ENCODE measurements at places on chromosomes 7 and 10.

DNA sequence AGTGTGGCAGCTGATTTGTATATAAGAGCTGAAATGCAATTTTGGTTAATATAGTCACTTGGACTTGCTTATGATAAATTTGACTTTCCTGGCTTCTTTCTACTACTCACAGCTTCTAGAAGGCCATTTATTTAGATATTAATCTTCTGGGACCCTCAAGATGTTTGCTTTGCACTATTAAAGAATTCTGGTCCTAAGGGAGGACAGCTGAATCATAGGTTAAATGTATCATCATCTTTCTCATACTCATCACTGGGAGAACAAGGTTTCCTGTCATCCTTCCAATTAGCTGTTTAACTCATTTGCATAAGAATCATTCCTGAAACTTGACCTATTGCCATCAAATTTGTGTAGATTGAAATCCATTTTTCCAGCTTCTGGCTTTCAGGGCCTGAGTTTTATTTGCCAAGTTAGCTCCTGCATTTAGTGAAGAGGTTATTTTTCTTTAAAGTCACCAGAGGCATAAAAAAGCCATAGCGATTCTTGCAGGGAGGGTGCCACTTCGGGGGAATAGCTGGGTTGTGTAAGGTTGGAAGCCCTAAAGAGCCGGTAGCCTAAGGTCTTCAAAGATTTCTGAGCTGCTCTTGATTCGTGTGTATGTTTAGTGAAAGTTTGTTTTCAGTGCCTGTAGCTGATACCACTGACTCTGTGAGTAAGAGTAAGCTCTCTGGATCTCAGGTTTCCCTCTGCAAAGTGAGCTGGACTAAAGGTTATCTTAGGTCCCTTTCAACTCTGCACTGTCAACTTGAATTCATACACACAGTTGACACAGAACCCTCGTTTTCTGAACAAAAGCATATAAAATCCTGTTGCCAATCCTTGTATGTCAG is 4.3 kb downstream of the MAP3K8 start:
- no peak for DNase-seq

DNA sequence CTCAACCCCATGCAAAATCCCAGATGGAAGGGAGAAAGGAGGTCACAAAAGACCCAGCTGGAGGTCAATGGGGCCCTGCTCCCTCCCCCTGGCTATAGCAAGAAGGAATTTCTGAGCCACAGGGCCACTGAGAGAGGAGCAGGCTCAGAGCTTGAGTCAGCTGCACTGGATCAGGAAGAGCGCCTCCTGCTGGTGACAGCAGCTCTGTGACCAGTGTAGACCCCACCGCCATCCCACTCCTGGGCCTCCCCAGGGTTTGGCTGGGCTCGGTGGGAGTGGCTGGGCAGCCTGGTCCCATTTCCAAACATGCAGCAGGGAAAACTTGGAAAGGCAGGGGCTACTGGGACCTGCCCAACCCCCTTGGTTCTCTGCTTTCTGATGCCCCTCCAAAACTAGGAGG is 31.5 kb upstream of the PRLHR start:
- no peak for DNase-seq

DNA sequence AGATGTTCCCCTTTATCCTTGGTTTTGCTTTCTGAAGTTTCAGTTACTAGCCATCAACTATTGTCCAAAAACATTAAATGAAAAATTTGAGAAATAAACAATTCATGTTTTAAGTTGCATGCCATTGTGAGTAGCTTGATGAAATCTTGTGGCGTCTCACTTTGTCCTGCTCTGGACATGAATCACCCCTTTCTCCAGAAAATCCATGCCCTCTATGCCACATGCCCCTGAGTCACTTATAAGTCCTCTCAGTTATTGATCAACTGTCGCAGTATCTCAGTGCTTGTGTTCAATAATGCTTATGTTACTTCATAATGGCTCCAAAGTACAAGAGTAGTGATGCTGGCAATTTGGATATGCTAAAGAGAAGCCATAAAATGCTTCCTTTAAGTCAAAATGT is 208.0 kb upstream of the FERD3L start:
- no peak for DNase-seq

- DNase-seq, result no peak
These were observed 281.4 kb downstream of the DNAJB6 start for GRCh38 chr7:157618091-157618726.

GRCh38 chr7:12092499-12093130 is 118.5 kb upstream of the TMEM106B start:
- DNase-seq, result no peak

DNA sequence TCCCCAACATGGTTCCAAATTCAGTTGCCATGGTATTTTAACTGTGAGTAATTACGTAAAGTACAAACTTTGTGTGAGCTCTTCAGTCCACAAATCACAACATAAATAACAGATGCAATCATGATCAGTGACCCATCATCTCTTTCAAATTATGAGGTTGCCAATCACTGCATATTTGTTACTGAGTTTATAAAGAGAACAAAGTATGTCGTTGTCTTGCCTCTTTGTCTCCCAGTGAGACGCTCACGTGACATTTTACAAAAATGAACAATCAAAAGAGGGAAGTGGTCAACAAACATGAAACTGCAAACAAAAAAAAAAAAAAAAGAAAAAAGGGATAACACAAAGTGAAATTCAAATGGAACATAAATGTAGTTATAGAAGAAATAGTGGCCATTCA is 122.7 kb upstream of the PDSS1 start:
- no peak for DNase-seq

DNA sequence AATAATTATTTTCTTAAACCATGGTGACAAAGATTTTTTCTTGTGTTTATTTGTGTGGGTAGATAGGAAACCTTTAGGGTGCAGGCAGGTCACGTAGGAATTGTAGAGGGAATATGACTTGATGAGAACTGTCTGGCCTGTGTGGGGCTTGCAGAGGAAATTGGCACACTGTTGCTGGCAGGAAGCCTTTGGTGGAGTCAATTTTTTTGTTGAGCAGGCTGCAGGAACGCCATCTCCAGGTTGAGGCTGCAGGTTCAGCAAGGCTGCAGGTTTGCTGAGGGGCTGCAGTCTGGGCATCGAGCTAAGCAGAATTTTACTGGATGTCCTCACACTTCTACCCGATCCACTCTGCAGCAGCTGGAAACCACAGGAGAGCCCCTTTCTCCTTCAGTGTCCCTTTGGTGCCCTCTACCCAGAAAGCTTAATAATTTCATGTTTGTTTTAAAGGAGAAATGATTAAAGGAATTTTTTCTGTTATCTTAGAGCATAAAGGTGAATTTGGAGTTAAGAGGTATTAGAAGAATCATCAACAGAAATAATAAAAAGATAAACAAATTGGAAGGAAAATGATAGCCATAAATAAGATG is 37.0 kb downstream of the TBC1D12 start:
- DNase-seq, result no peak

GRCh38 chr7:30411897-30412296 is 66.7 kb downstream of the NOD1 start:
- DNase-seq, result no peak

DNA sequence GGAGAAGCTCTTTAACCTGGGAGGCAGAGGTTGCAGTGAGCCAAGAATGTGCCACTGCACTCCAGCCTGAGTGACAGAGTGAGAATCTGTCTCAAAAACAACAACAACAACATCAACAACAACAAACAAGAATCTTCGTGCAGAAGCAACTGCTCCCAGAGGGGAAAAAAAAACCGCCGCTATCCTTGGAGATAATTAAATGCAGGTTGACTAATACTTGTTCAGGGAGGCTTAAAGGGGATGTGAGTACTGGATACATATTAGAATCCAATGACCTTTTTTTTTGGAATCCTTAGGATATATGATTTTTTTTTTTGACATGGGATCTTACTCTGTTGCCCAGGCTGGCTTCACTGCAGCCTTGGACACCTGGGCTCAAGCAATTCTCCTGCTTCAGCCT is 89.6 kb upstream of the FAM171A1 start:
- no peak for DNase-seq

- peak; percentile 14 for DNase-seq
These were observed 35.8 kb downstream of the RASGEF1A start for GRCh38 chr10:43230909-43231522.

DNA sequence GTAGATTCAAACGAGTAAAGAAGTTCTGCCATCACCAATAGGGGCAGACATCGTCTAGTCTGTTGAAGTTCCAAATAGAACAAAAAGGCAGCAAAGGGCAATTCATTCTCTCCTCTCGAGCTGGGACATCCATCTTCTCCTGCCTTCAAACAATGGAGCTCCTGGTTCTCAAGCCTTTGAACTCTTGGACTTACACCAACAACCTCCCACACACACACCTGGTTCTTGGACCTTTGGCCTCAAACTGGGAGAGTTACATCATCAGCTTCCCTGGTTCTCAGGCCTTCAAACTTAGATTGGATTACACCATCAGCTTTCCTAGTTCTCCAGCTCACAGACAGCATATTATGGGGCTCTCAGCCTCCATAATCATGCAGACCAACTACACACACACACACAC is 9.8 kb upstream of the GIMAP5 start:
- no peak for DNase-seq

- DNase-seq, result no peak
These were observed 181.1 kb downstream of the PRKG1 start for GRCh38 chr10:51255381-51255780.

GRCh38 chr10:13026873-13027272 is 25.4 kb upstream of the CCDC3 start:
- no peak for DNase-seq

GRCh38 chr7:48245751-48246472 is 74.7 kb downstream of the ABCA13 start:
- no peak for DNase-seq

- DNase-seq, result peak; percentile 26
These were observed 83.7 kb downstream of the EMX2 start for GRCh38 chr10:117626228-117626627.

- DNase-seq, result no peak
These were observed 35.8 kb downstream of the HECW1 start for GRCh38 chr7:43148161-43148731.

- peak; percentile 62 for DNase-seq
These were observed 523 bp downstream of the PURB start for GRCh38 chr7:44884621-44885393.

DNA sequence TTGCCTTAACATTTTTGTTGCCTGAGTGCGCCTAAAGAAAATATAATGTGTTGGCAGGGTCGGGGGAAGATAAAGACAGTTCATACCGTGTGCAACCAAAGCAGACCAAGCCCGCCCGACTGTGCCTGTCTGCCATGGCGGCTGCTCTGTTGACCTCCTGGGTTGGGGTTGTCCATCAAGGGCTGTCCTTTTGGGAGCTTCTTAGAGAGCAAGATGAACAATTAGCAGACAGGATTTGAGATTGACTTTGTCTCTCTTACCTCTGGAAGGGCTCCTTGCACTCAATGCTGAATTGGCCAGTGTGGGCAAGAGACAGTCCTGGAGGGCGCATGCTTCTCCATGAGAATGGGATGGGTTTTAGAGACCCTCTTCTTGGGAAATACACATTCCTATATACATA is 319.6 kb downstream of the GLRX3 start:
- no peak for DNase-seq

DNA sequence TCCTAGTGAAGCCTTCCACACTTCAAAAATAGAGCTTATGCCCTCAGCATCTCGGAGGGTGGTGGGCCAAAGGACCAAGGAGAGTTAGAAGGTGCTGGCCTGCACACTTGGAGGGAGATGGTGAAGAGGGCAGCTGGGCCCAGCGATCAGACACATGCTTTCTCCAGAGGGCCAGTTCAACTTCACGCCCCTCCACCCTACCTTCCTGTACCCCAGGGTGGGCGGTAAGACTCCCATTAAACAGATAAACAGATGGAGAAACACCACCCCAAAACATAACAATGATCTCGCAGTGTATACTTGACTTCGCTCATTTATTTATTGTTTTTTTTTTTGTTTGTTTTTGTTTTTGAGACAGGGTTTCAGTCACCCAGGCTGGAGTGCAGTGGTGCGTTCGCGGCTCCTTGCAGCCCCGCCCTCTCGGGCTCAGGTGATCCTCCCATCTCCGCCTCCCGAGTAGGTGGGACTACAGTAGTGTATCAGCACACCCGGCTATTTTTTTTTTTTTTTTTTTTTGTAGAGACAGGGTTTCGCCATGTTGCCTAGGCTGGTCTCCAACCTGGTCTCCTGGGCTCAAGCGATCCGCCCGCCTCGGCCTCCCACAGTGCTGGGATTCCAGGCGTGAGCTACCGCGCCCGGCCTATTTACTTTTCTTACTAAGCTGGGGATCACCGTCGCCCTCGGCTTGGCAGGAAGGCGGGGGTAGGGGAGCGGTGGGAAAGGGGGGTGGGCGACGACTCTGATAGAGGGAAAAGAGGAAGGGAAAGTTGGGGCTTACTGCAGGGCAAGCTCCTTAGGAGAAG is 1.8 kb downstream of the C10orf95 start:
- peak; percentile 87 for DNase-seq

GRCh38 chr7:17952387-17952786 is 12.1 kb upstream of the SNX13 start:
- DNase-seq, result no peak

- DNase-seq, result no peak
These were observed 100.8 kb downstream of the NRP1 start for GRCh38 chr10:33233635-33234034.

DNA sequence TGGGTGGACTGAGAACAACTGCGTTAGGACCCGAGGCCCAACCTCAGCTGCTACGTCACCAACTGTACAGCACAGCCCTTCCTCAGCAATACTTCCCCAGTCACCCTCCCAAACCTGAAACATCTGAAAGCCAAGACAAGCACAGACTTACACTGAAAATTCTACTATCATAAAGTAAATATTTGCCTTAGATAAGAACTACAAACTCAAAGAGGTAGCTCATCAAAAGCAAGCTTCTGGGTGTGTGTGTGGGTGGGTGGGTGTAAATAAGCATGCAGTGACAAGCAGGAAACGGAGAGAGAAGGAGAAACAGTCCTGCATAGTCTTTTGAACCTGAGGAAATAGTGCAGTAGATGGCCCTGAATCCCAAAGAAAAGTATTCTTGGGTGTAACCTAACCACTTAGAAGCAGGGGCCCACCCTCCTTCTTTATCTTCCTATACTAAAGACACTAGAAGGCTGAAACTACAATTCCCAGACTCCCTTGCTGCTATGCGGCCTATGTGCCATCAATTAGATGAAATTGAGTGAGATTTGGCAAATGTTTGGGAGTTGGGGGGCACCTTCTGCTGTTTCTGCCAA is 18.7 kb downstream of the SLC25A13 start:
- DNase-seq, result no peak

DNA sequence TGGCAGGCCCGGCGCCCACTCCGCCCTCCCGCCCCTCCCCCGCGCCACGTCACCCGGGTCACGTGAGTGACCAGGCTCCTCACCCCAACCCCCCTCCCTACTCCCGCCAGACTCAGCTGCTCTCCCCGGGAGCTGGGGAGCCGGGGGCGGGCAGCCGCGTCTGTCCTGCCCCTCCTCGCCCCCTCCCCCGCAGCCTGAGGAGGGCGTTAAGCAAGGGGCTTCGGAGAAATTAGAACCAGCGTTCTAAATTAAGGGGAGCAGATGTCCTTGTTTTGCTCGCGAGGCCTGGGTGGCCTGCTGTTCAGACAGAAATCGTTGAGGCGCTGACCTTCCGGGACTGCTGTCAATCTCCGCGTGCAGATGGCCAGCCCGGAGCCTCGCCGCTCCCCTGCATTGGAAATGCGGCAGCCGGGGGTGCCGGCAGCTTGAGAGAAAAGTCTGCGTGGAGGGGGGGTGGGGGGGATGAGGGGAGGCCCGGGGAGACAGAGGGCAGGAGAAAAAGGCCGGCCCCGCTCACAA is 102.2 kb upstream of the ZNF438 start:
- DNase-seq, result peak; percentile 86

Measured in ureter (tissue), 1 donor.